ENCODE measurements at places on chromosomes 6 and 20.
A peak's percentile ranks its signal among the peaks of the same experiment; 100 is the strongest.

- peak; percentile 40 for DNase-seq
These were observed 159.9 kb downstream of the OR2B2 start for GRCh38 chr6:27752038-27752885.

- DNase-seq: peak; percentile 6
These were observed 39.5 kb upstream of the CHD6 start for GRCh38 chr20:41657655-41658054.

DNA sequence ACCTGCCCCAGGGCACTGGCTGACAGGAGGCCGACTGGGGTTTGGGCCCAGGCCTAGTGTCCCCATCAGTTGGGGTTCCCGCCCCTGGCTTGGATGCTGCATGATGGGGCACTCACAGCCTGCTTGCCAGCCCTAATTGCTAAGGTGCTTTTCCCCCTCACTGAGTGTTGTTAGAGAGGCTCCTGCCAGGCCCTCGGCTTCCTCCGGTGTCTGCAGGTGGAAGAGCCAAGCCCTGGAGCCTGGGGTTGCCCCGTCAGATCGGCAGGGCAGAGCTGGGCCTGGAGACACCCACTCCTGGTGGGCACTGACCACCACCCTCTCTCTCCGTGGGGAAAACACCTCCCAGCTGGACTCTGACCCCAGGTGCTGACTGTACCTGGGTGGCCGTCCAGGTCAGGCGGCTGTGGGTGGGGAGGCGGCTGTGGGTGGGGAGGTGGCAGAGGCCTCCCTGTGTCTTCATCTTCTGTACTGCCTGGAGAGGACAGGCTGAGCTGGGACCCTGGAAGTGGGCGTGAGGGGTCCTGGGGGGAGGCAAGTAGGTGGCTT is 6.0 kb upstream of the CABLES2 start:
- no peak for DNase-seq

GRCh38 chr20:37144856-37145404 is 34.2 kb upstream of the RPN2 start:
- DNase-seq: no peak

GRCh38 chr6:111551521-111552231 is 54.0 kb downstream of the TRAF3IP2 start:
- DNase-seq: no peak

- no peak for DNase-seq
These were observed 135.1 kb upstream of the CNR1 start for GRCh38 chr6:88301256-88301655.

GRCh38 chr6:72418495-72418894 is 203.4 kb upstream of the KCNQ5 start:
- DNase-seq: no peak

- no peak for DNase-seq
These were observed 154.8 kb downstream of the RPS12 start for GRCh38 chr6:132969196-132969595.

DNA sequence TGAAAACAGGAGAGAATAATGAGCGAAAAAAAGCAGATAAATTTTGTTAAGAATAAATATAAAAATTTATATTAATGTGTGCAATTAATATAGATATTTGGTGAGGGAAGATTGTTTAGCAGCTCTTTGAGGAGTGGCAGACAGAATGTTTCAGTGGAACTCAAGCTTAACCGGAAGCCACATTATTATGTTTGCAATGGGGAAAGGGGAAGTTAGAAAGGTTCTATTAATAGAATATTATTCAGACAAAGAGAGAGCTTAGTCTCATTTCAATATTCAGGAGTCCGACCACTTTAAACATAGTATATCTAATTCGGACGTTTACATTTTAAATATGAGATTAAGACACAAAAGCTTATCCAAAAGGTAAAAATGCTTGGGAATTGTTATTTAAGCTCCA is 81.6 kb upstream of the KHDRBS2 start:
- peak; percentile 32 for DNase-seq

GRCh38 chr6:127111526-127111925 is 6.9 kb upstream of the RSPO3 start:
- no peak for DNase-seq

GRCh38 chr6:37060195-37060559 is 54.7 kb downstream of the FGD2 start:
- DNase-seq: no peak

DNA sequence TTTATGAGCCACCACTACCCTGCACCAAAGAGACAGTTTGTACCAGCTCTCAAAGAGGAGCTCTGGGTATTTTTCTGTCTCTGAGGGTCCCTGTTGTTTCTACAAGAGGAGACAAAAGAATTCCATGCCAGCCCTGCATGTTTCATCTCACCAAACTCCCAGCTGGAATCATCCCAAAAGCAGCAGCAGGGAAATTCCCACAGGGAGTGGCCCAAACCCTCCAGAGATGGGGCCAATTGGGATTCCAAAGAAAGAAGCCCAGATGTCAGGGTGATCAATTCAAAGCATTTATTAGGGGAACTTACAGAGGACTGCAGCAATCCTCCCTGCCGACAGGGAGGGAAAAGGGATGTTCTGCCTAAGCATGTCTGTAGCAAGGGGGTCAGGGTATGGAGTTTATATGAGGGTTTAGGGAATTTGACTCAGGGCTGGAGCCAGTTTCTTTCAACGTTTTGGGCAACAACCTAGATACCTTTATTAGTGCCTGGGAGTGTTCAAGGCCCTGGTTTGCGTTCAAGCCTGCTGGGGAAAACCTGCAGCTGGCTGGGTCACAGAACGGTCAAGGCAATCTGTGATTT is 47.2 kb downstream of the MUC22 start:
- DNase-seq: no peak

DNA sequence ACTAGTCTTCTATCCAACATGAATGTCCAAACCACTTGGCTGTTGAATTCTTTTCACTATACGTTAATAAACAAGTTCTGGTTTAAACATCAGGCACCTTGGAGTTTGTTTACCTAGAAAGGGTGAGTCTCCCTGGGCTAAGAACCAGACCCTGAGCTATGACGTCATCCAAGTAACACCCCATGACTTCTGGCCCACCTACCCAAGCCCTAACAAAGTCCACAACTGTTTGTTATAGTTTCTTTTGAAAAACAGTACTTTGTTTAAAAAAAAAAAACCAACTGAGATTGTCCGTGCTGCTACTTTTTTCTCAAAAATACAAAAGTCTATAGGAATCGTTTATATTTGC is 146.9 kb upstream of the BEND6 start:
- no peak for DNase-seq

GRCh38 chr20:56685879-56686278 is 56.8 kb downstream of the TFAP2C start:
- DNase-seq: no peak

GRCh38 chr6:155717374-155717773 is 261.7 kb upstream of the NOX3 start:
- no peak for DNase-seq

DNA sequence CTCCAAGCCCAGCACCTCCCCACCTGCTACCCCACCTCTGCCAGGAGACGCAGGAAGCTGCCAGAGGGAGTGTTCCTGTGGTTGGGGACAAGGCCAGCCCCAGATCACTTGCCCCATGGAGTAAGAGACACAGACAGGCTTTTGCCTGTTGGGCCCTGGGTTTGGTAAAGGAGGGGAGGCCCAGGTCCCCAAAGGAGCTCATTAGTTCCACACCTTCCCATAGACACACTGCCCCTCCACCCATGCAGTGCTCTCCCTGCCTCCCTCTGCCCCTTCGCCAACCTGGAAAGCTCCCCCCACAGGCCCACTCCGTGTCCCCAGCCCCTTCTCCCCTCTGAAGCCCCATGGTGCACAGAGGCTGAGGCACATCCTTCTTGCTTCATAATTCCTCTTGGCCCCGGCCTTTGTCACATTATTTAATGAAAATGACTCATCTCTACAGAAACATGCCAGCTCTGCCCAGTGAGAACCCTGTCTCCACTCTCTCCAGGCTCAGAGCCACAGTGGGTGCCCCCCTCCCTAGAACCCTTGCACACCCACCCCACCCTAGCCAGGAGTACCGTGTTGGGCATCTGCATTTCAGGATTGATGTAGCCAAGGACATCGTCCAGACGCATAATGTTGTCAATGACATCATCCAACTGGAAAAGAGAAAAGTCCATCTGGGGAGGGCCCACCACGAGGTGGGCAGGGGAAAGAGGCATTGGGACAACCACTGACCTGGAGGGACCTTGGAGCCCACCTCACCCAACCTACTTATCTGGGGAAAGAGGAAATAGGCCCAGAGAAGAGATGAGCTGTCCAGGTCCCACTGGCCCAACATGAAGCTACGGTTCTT is 46.0 kb downstream of the TFEB start:
- DNase-seq: no peak

DNA sequence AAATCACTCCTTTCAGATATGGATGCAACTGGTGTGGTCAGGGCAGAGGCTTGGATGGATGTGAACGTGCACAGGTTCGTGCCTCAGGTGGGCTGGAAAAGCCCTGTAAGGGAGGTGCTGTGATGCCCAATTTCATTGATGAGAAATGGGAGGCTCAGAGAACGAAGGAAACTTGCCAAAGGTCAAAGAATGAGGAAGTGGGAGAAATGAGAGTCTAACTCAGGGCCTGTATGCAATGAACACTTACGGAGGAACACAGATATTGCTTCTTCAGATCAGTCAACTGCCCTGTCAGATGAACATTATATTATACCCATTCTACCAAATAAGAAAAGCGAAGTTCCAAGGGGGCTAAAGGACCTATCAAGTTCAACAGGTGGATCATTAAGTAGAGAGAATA is 134.7 kb downstream of the RCAN2 start:
- no peak for DNase-seq

- no peak for DNase-seq
These were observed 132.9 kb upstream of the PMEPA1 start for GRCh38 chr20:57842720-57843119.

- no peak for DNase-seq
These were observed 31.3 kb downstream of the SLC22A3 start for GRCh38 chr6:160379466-160379865.

- DNase-seq: no peak
These were observed 111.9 kb upstream of the GGTLC1 start for GRCh38 chr20:24100370-24101011.

- no peak for DNase-seq
These were observed 758.7 kb upstream of the MAN1A1 start for GRCh38 chr6:120108061-120108795.
